ENCODE measurements at places on chromosomes 12 and 14.

DNA sequence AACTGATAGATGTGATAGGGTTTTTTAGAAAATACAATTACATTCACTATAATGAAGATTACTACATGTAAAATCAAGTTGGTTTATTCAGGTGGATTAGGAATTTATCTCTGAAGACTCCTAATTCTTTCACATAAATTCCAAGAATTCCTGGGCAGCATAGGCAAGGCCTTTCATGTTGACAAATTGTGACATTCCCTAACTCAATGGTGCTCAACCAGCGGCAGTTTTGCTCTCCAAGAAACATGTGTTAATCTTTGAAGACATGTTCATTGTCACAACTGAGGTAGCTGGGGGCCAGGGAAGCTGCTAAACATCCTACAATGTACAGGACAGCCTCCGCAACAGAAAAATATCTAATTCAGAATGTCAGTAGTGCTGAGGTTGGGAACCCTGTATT lies 46.3 kb downstream of the PTPRQ start:
- DNase-seq = no peak

GRCh38 chr14:74649673-74650072 lies 37.6 kb upstream of the LTBP2 start:
- DNase-seq = no peak

- no peak for DNase-seq
These were observed 341.4 kb downstream of the ADAMTS20 start for GRCh38 chr12:43210485-43211192.

GRCh38 chr14:78440356-78440894 lies 270.3 kb downstream of the NRXN3 start:
- no peak for DNase-seq

Data from CD4-positive, alpha-beta T cell treated with Interferon gamma for 1 hour (primary cell).